ENCODE measurements at places on chromosomes 3 and 15.

- no peak for DNase-seq
Measured at GRCh38 chr3:94405258-94406035, 342.6 kb downstream of the NSUN3 start.

- no peak for DNase-seq
Measured at GRCh38 chr3:122253581-122253980, 70.1 kb downstream of the CASR start.

- DNase-seq: no peak
Measured at GRCh38 chr15:68376447-68377060, 55.4 kb downstream of the ITGA11 start.

GRCh38 chr3:131794766-131795388, 239.9 kb downstream of the CPNE4 start:
- DNase-seq: no peak

GRCh38 chr15:67082007-67082536, 16.7 kb downstream of the SMAD3 start:
- DNase-seq: peak; percentile 86

DNA sequence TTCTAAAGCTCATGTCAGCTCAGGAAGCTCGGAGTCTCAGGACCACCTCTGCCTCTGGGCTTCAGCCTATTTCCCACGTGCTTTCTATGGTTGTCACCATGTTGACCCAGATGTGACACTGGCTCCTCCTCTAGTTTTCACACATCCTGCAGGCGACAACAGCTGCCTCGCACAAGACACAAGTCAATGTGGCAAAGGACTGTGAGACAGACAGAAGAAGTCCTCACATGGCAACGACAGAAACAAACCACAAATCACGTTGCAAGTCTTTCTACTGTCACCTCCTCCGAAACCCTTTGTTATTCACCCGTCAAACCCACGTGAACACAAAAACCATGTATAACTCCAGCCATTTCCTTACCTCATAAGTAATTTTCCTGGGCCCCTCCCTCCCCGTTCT, 194.5 kb downstream of the MEX3B start:
- no peak for DNase-seq

GRCh38 chr15:82079736-82080135, 33.9 kb upstream of the MEX3B start:
- no peak for DNase-seq

- no peak for DNase-seq
Measured at GRCh38 chr15:100905850-100906249, 13.3 kb upstream of the LRRK1 start.
